ENCODE measurements at places on chromosomes 13 and 19.

DNA sequence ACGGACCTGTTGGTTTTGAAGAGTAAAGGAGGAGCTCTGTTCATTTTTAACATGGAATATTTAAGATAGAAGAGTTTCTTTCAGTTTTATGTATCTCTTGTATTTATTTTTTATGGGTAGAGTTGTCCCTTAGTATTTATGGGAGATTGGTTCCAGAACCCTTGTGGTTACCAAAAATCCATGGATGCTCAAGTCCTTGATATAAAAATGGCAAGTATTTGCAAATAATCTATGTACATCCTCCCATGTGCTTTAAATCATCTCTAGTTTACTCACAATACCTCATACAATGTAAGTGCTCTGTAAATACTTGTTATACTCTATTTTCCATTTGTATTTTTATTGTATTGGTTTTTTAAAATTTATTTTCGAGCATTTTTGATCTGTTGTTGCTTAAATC lies 63.1 kb downstream of the TM9SF2 start:
- DNase-seq = no peak

GRCh38 chr19:3506384-3507340 lies 551 bp downstream of the FZR1 start:
- no peak for DNase-seq

- DNase-seq = no peak
These were observed 32.9 kb downstream of the PSG1 start for GRCh38 chr19:42846597-42846996.

GRCh38 chr19:4358709-4359626 lies 15.6 kb downstream of the MPND start:
- DNase-seq = no peak

DNA sequence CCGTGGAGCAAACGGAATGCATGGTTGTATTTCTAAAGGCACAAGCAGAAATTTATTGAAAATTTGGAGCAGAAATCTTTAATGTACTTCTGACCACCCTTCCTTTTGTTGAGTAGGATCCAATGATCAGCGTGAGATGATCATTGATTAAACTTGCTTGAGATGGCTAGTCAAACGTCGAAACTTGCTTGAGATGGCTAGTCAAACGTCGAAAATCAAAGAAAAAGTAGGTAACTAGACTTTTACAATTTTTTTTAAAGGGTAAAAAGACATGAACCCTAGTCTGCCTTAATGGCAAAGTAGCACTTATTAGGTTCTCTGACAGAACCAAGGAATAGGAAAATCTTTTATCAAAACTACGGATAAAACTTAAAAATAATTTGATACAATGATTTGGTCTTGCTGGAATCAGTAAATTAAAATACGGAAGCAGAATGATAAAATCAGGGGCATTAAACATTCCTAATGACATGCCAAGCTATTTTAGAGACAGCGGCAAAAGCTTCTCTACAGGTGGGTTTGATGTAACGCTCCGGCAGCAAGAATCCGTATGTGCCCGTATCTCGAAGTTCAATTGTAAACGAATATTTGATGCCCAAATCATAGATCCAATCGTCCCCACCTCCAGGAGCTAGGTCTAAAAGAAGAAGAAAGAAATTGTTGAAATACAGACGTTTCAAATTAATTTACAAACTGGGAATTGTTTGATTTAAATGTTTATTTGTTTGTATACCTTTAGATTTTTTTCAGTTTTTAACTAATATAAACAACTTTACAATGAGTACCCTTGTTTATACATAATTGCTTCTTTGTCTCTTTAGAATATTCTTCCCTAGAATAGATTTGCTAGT lies 841 bp upstream of the ZC3H13 start:
- DNase-seq = no peak

DNA sequence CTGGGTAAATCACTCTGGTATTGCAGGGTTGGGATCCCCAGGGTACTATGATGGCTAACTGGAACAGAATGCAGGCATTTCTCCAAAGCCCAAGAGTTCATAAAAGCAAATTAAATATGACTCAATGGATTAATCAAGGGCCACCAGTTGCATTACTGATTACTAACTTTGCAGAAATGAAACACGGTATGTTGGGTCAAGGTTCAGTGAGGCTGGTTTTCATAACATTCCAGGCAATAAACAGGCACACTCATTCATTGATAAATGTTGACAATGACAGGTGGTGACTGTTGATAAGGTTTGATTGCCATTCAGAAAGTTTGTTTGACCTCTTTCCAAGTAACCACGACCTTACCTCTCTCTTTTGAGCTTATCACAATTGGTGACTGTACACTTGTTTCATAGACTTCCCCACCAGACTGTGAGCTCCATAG lies 506 bp upstream of the AP1M1 start:
- DNase-seq = no peak

DNA sequence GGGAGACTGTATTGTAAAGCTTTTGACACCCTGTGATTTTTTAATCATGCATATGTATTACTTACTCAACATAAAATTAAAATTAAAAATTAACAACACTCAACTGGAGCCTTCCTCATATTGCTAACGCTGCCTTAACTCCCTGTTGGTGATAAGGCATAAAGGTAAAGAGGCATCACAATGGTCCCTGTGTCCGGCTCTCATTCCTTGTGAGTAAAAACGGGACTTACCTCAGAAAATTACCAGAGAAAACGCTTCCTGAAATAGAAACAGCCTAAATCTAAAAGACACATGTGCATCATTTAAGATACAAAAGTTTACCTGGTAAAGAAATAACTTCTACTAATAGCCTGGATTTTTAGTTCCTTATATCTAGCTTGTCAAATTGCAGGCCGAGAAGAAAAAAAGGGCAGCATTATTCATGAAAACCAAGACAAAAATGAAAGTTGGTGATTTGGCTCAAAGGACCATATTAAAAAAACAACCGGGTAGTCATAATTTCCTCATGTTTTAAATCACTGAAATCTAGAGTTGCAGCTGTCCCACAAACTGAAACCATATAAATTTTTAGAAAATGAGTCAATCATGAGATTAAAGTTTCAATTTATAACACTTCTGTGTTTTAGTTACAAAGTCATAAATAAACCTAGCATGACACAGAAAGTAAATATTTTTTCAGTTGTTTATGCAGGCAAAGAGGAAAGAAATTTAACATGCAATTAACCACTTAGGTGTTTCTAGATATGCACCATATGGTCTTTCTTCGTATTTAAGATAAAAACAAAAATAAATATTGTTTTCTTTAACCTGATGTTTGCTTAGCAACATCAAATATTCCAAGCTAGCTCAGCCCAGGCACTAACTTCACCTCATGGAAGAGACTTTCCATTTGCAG lies 94.7 kb downstream of the MIPEP start:
- DNase-seq = no peak

- DNase-seq = no peak
These were observed 14.3 kb downstream of the GAS6 start for GRCh38 chr13:113849546-113849945.

- no peak for DNase-seq
These were observed 2041.4 kb downstream of the PCDH9 start for GRCh38 chr13:65188721-65189120.

DNA sequence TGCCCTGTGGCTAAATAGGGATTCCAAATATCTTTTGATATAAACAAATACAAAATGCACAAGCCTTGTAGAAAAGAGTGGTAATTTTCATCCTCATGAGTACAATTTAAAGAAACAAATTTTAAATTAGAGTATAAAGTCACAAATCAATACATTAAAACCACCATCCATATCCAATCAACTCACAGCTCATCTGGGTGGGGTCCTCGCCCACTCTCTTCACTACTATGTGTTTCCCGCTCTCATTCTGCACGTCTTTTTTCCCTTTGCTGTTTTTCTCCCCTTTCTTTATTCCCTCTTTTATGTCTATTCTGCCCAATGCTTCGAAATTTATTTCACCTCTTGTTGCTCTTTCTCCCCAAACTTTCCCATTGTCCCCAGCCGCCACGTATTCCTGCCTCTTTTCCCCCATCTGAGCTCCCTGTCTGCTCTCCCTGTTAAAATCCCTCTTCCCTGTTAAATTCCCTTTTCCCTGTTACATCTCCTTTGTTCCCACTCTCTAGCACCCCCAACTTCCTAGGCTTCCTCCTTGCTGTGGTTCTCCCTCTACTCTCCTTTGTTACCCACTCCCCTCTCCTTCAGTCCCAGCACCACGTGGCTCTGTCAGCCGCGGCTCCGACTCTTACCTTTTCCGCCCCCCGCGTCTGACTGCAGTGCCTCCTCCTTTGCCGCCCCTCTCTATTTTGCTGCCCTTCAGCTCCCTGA lies 1.3 kb downstream of the ZNF616 start:
- DNase-seq = no peak

GRCh38 chr19:43723588-43723987 lies 7.7 kb downstream of the IRGC start:
- DNase-seq = no peak

DNA sequence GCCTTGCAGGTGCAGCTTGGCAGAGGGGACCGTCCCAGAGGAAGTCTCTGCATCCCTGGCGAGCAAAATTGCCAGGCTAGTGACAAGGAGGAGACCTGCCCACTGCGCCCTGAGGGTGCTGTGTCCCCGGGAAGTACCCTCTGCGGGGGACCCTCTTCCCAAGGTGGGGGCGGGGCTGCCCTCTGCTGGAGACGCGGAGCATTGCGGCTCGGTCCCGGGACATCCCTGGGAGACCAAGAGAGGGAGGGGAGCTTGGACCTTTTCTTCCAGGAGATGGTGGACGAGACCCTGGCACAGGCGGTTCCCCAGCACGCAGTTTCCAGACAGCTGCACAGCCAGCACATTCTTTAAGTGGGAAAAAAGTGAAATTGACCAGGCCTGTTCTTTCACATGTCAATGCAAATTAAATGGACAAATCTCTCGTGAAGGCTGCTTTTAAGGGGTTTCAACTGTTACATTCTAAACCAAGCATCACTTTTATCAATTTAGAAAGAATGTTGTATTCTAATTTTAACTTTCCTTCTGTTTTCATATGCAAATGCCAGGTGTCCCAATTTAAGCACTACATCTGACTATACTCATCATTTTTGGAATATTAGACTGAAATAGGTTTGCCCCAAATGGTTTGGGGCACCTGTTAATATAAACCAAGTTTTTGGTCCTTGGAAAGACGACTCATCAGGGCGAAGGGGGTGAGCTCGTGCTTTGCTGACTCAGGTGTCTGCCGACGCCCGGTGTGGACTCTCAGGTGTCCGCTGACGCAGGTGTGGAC lies 60.7 kb downstream of the MCF2L start:
- peak; percentile 25 for DNase-seq

DNA sequence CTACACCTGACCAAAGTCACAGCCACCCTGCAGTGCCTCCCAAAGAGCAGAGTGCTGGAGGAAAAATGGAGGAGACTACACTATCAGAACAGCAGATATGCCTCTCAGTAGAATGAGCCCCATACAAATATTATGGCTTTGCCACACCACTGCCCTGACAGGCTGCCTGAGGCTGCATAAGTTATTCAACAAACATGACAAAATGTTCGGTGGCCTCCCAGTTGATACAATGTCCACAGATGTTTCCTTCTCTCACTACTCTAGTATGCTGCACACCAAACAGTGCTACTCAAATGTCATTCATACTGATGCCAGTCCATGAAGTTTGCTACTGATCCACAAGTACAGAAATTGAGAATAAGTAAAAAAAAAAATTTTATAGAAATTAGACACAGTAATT lies 41.0 kb downstream of the N4BP2L2 start:
- DNase-seq = no peak

GRCh38 chr19:47309608-47310007 lies at the start of gene C5AR1:
Gene C5AR1 (plus strand): TSS chr19:47309861. CDS start chr19:47309896, 35 bp downstream.
- DNase-seq = no peak

DNA sequence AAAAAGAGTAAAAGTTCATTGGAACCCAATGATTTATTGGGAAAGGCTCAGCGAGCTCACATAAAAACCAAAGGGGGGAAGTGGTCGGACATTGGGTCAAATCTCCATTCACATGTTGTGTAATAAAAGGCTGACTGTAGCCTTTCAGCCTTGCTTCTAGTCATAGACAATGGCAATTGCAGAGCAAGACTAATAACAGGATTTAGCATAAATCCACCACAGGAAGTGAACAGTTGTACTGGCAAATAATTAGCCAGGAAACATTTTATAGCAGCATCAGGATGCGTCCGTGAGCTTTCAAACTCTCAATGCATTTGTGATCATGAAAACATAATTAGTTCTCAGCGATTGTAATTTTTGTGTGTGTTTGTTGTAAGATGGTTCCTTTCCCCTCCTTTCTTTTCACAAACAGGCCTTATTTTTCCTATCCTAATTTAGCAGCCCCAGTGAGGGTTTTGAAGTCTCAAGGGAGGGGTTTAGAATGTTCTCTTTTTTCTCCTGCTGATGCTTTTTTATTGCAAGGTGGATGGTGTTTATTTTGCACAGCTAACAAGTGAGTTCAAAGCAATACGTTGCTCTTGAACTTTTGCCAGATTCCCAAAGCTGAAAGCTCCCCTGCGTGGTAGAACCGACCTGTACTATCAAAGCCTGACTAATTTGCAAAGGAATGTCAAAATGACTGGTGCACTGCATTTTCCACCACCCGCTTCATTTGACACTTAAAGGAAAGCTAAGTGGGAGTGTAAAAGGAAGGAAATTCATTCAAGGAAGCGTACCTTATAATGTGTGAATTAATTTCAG lies 105.6 kb downstream of the SPRY2 start:
- no peak for DNase-seq

DNA sequence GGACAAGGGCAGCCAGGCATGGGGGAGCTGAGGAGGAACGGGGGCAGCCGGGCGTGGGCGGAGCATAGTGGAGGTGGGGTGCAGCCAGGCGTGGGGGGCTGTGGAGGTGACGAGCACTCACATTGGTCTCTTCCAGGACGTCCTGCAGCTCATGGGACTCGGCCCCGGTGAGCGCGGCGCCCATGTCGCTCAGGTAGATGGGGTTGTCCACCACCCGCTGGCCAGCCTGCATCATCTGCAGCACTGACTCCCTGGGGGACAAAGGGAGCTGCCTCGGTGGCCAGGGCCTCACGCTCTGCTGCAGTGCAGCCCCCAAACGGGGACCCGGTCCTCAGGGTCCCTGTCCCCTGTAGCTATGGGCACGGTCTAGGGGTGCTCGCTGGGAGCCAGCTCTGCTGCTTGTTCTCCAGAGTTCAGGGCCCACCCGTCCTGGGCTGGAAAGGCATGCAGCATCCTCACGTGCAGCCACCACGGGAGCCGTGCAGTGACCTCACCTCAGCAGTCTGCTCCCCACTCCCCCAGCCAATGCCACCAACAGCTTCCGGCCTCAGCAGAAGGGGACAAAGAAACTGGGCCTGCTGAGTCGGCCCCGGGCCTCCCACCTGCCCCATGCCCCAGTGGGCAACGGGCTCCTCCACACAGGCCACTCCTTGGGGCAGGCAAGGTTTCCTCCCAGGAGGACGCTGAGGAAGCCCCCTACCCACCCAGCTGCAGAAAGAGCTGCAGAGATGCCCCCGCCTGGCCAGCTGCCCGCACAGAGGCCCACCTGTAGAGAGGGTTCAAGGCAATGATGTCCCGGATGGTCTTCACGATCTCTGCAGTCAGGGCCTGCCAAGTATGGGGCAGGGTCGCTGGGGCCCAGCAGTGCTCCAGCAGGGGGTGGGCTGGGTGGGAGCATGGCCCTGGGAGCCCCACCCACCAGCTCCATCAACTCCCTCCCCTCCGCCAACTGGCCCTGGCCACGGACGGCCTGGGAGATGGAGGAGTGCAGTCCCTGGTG lies 12.1 kb downstream of the LONP1 start:
- no peak for DNase-seq

GRCh38 chr19:54451997-54452396 lies 3.0 kb downstream of the LENG8 start:
- DNase-seq = no peak

- DNase-seq = no peak
These were observed 3.4 kb downstream of the NDUFS7 start for GRCh38 chr19:1386945-1387683.
